ENCODE measurements at places on chromosomes 2 and 18. TPM values are rescaled to one million over a fixed set of nuclear protein-coding genes. Genes with fewer than 3 reads are reported as not detected.

GRCh38 chr2:48980846-48981245, 173.5 kb downstream of the FSHR start:
- DNase-seq, result no peak

GRCh38 chr2:21146638-21147037, 22.9 kb downstream of the TDRD15 start:
- no peak for DNase-seq

The DLX2 gene
- total RNA-seq, result 3.7 TPM

The HOXD13 gene
- total RNA-seq, result not detected

The CRYGC gene
- total RNA-seq, result not detected

GRCh38 chr2:45728458-45728942, 77.0 kb downstream of the PRKCE start:
- DNase-seq, result no peak

The TNFAIP6 gene
- not detected for total RNA-seq

DNA sequence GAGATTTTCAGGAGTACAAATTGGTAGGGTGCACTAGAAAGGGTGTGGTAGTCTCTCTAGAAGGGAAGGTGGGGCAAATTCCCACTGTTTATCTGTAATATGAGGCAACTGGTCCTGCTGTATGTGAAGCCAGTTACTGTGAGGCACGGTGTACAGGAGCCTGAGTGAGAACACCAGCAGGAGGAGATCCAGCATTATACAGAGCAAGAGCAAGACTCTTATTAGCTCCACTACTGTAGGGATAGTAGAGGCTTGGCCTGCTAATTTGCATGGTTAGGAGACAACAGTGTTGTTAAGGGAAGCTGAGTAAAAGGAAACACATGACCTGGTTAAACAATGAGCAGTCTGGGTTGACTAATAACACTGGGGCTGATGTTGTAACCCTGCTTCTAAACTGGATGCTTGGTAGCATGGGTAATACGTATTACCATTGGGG, 76.3 kb upstream of the WDSUB1 start:
- no peak for DNase-seq

The RESP18 gene
- total RNA-seq, result not detected

DNA sequence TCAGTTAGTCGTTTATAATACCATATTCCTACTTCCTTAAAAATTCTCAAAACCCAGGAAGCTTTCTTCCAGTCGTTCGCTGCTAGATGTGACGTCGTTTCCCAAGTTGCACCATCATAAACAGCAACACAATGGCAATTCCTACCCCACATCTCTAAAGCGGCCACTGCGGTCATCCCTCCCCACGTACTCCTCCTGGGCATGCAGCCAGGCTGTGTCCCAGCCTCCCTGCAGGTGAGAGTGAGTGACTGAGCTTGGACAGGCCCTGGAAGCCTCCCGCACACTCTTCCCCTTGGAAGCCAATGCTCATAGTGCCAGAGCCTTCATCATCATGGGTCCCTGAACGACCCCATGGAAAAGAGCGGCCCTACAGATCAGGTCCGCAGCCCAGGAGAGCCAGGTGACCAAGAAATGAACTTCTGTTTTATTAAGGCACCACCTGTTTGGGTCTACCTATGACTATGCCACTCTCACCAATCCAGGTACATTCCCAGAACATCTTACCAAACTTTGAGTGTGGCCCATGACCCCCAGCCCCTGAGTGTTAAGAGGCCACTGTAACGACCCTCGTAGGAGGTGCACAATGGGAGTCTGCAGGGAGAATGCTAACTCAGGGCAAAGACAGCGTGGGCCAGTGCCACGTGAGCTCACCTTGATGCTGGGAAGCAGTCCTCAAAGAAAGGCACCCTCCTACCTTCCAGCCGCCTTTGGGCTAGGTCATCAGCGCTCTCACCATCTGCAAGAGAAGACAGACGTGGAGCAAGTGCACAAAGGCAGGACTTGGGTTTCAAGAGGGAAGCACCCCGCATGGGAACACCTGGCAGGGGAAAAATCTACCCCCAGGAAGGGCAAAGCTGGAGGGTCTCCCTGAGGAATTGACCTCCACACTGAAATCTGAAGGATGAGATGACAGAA, 74.7 kb upstream of the RAB6C start:
- DNase-seq, result no peak

The TMEFF2 gene
- total RNA-seq, result not detected

DNA sequence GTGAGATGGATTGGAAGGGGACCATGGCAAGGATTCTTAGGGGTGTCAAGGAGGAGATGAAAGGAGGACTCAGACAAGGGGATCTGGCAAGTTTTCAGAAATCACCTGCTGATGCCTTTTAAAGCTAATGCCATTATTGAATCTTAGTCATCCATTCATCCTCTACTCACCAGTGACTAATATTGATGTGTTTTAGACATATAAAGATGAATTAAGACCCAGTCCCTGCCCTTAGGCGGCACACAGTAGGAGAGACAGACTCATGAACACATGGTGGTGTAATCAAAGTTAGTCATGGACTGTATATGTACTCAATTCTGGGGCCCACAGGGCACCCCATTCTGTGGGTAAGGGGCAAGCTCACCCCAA, 56.5 kb upstream of the ATL2 start:
- DNase-seq, result peak; percentile 71

GRCh38 chr2:20317197-20317596, 33.4 kb downstream of the PUM2 start:
- no peak for DNase-seq

GRCh38 chr2:178277741-178278197, 83.5 kb downstream of the OSBPL6 start:
- no peak for DNase-seq

DNA sequence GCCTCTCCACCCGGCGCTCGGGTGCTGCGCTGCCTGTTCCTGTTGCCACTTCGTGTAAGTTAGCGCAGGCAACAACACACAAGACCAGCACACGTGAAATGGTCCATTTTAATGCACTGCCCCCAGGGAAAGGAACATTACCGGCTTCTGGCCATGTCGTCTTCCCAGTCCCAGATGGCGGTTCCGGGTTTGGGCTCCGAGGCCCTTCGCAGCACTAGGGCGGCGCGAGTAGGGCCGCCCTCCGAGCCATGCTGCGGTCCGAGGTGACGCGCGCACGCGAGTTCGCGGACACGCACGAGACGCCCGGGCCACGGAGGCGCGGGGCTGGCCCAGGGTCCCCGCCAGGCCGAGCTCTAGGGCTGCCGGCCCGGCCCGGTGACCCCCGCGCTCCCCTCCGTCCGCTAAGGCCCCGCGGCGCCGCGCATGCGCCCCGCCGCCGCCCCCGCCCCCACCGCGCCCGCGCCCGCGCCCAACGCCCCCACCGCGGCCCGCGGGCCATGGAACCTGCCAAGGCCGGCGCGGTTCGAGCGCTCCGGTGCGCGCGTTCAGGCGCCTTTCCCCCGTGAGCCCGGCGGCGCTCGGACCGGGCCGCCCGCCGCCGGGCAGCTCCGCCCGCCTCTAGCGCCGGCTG, 367 bp upstream of the ZNF236 start:
- DNase-seq, result no peak

GRCh38 chr18:24200494-24201290, 61.8 kb downstream of the CABYR start:
- DNase-seq, result no peak

- DNase-seq, result peak; percentile 89
Measured at GRCh38 chr2:8583400-8584173, 98.3 kb upstream of the ID2 start.

DNA sequence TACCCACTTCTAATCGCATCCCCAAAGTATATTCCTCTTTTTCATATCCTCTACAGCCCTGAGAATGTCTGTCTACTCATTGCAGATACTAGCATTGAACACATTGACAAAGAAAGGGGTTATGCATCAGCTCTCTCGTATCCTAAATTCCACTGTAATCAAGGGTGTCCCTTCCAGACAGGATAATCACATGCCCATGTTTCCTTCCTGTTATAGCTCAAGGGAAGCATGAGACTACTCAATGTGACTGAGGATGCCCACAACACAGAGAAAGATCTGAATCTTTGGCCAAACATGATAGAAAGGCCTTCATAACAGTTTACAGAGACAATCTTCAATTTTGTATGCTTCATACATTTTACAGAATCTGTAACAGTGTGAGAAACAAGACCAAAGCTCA, 69.2 kb downstream of the HIBCH start:
- DNase-seq, result no peak

The FZD7 gene
- total RNA-seq, result 14.6 TPM

DNA sequence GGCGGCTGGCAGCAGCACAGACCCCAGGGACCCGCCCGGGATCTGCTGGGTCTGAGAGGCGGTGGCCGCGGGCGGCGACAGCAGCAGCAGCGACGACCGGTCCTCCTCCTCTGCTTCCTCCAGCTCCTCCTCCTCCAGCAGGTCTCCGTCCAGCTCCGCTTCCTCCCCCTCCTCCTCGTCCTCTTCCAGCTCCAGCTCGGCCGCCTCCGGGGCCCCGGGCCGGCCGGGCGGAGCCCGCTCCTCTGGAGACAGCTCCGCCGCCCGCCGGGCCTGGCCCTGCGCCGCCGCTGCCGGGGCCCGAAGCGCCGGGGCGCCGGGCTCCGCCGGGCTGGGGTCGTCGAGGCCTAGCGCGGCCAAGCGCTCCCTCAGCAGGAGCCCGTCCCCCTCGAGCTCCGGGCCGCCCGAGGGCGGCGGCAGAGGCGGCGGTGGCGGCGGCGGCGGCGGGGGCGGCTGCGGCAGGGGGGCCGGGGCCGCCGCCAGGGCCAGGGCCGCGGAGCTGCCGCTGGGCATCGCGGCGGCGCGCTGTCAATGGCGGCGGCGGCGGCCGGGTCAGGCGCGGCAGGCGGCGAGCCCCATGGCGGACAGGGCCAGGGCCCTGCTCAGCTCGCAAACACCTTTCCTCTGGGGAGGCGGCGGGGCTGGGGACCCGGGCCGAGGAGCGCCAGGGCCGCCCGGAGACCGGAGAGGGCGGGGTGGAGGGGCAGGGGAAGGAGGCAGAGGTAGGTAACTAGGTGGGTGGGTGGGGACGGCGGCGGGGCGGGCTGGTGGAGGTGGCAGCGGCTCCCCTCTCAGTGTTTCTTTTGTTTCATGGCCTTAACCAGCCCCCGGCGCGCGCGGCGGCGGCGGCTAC, 445 bp downstream of the MEX3C start:
- no peak for DNase-seq

The GREB1L gene
- 12.2 TPM for total RNA-seq

DNA sequence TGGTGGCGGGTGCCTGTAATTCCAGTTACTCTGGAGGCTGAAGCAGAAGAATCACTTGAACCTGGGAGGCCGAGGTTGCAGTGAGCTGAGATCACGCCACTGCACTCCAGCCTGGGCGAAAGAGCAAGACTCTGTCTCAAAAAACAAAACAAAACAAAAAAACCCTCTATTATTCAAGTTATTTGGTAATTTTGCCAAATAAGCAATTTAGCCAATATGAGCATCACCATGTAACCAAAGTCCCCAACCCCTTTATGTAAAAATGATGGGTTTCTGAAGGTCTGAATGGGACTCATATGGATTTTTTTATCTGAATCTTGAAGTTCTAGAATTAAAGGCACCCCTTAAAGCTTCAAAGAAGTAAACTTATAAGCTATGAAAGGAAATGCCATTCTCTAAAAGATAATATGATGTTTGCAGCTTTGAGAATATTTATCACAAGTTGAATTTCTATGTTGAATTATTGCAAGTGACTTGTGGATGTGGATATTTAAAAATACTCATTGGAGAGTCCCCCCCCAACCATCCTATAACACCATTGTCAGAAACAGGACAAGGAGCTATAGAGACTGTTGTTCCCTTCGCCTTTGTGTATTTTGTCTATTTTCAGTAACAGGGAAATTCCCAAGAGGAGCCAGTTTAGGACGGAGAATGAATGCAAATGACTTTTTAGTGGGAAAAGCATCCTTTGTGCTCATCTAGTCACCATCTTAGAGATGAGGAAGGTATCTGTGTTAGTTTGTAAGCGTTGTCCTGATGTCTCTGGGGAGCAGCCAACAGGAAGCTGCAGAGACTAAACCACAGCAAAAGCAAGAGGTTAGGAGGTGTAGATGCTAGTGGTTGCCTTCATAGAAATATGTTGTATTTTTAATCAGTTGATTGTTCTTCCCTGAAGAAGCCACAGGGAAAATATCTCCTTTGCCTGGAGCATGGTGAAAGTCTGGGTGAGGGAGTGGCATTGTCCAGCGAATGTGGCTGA, 68.3 kb downstream of the TET3 start:
- no peak for DNase-seq

DNA sequence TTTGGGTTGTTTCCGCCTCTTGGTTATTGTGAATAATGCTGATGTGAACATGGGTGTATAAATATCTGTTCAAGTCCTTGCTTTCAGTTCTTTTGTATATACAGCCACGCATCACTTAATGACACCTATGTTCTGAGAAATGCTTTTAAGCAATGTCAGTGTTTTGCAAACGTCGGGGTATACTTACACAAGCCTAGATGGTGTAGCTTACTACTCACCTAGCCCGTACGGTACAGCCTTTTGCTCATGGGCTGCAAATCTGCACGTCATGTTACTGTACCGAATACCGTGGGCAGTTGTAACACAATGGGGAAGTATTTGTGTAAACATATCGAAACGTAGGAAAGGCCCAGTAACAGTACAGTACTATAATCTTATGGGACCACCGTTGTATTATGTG, 12.4 kb downstream of the RALB start:
- DNase-seq, result no peak

GRCh38 chr18:47284721-47285395, 33.4 kb upstream of the SKOR2 start:
- no peak for DNase-seq

GRCh38 chr2:121665504-121665903, 16.2 kb upstream of the CLASP1 start:
- no peak for DNase-seq

- DNase-seq, result no peak
Measured at GRCh38 chr18:58157237-58157636, 113.2 kb downstream of the NEDD4L start.

DNA sequence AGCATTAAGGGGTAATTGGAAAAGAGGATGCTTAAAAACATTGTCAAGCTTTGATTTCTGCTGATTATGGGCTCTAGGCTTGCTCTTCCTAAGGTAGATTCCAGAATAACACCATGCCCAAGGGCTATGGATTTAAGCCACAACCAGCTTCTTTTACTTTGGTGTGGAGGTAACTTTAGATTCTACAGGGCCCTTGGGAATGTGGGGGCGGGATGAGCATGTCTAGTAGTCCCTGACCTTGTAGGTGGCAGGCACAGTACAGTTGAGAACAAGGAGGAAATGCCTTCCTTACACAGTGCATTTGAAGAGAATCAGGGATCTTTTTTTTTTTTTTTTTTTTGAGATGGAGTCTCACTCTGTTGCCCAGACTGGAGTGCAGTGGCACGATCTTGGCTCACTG, 364.2 kb downstream of the NYAP2 start:
- DNase-seq, result no peak

The UBR3 gene
- total RNA-seq, result 29.5 TPM

- DNase-seq, result no peak
Measured at GRCh38 chr2:80007777-80008503, 296.6 kb downstream of the LRRTM1 start.

All from HCT116 (cell line).